ENCODE measurements at places on chromosomes 4 and X.

DNA sequence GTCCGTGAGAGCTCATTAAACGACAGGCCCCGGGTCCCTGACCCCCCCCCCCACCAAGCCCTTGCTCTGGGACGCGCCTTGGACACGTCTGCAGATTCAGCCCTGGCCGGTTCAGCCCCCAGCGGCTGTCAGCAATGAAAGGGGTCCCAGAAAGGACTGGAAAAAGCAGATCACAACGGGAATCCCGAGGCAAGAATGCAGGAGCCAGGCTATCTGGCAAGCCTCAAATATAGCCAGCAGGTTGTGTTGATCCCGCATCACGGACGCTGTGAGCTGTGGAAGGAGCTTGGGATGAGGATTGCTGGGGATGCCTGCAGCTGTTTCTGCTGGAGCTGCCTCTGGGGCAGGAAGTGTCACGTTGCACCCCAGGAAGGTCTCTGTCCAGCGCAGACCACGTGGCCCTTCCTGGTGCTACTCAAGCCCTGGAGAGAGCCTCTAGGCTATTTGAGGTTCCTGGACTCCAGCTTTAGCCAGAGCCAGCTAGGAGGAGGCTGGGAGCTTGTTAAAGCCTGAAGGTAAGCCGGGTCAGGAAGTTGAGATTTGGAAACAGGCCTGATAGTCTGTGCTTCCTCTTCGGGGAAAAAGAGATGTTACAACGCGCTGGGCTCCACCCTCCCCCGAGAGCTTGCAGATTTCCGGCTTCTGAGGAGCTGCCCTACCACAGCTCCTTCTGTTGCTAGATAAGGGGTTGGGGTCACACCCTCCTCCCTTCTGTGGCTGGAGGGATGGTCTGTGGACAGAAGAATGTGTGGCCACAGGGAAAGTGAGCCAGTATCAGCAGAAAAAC lies 19.3 kb upstream of the CSF2RA start:
- peak; percentile 47 for DNase-seq

GRCh38 chr4:82733636-82734035 lies 65.0 kb downstream of the SCD5 start:
- DNase-seq = no peak

GRCh38 chr4:41299486-41299885 lies 42.8 kb downstream of the UCHL1 start:
- no peak for DNase-seq

DNA sequence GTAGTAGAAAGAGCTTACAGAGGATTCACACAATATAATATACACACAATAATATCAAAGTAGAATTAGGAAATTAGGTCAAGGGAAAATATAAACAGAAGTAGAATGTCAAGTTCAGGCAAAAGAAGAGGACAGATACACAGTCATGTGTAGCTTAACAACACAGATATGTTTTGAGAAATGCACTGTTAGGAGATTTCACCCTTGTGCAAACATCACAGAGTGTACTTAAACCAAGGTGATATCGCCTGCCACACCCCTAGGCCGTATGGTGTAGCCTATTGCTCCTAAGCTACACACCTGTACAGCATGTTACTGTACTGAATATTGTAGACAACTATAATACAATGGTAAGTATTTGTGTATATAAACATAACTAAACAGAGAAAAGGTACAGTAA lies 110.0 kb upstream of the EDNRA start:
- DNase-seq = no peak

GRCh38 chr4:120725639-120726580 lies 196.6 kb downstream of the PRDM5 start:
- no peak for DNase-seq

DNA sequence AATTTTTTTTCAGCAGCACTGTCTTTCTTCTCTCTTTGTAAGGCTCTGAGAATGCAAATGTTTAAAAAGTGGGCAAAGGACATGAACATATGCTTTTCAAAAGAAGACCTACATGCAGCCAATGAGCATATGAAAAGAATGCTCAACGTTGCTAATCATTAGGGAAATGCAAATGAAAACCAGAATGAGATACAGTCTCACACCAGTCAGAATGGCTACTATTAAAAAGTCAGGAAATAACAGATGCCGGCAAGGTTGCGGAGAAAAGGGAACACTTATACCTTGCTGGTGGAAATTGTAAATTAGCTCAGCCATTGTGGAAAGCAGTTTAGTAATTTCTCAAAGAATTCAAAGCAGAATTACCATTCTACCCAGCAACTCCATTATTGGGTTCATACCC lies 51.6 kb downstream of the BMP15 start:
- no peak for DNase-seq
